ENCODE measurements at places on chromosomes 5 and 9. TPM values are rescaled to one million over a fixed set of nuclear protein-coding genes. Genes with fewer than 3 reads are reported as not detected.

Gene COL27A1
- not detected for polyA plus RNA-seq

DNA sequence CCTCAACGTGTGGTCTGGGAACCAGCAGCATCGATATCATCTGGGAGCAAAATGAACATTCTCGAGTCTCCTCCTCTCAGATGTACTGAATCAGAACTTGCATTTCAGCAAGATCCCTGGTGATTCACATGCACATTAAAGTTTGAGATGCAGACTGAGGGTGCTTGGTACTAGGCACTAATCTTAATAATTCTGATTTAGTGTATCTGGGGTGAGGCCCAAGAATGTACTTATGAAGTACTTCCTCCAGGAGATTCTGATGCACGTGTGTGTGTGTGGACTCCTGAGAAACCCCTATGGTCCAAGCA lies 56.2 kb upstream of the EQTN start:
- DNase-seq, result no peak

GRCh38 chr5:143985832-143986515 lies 174.0 kb downstream of the HMHB1 start:
- no peak for DNase-seq

DNA sequence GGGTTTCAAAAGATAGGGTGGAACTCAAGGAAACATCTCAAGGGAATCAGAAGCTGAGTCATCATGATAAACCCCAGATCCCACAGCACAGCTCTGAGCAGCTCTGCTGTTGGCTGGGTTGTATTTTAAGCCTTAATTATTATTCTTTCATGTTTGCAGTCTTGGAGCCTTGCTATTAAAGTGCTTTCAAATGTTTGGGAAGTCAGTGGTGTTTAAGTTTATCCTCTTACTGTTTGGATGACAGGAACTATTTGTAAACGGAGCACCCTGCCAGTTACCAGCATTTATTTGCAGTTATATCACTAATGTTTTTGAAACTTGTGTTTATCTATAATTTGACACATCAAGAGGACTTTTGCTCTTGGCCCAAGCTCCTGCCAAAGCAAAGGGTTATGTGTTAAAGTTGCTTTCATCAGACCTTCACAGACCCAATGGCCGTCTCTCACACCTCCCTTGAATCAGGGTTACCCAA lies 141.1 kb upstream of the SPDL1 start:
- DNase-seq, result no peak

DNA sequence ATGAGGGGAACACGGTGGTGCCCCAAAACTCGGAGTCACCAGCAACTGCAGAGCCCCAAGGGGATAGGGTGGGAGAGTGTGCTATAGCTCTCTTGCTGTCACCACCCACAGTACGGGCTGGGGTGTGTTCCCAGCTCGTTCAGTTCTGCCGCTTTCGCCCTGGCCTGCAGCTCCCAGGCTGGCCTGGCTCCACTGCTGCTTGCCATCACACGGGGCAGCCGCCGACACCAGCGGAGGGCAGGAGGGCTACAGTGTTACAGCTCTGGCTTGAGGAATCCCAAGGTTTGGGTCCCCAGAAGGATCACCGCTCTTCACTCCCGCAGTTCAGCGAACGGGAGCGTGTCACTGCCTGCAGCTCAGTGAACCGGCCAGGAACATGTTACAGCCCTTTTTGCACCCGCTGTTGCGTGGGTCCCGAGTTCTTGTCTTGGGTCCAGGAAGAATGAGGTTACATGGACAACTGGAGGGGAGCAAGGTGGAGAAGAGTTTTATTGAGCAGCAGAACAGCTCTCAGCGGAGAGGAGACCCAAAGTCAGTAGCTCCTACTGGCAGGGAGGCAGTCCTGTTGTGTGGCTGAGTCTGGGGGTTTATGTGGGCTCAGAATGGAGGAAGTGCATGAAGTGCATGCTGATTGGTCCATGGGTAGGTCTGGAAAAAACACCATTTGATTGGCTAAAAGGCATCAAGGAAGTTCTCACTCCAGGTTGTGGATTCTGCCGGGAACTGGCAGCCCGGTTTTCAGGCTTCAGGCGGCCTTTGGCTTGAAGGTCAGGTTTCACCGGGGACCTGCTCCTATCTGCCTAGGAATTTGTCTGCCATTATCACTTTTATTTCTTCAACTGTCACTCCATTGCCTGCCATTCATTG lies 113.4 kb downstream of the EHMT1 start:
- no peak for DNase-seq

DNA sequence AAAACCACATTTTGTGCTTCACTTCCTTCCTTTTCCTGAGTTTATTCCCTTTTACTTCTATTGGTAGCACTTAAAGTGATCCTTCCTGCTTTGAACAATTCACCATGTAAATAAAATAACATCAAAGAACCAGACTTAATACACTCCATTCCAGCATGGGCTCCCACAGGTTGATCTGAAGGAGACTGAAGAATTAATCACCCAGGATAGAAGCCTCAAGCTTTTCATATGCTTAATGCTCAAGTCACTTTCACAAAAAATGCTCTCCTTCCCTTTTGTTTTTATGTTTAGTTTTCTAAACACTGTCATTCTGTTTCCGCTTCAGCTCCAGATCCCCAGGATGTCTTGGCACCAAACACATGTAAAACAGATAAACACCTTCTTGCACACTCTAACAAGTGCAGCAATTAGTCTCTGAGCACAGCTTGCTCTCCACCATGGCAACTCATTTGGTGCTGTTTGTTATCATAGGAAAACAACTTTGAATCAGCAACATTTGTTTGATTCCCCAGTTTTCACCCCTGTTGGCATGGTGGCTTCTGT lies 37.0 kb downstream of the DMRTA1 start:
- no peak for DNase-seq

- no peak for DNase-seq
Measured at GRCh38 chr9:95067057-95067456, 250.5 kb downstream of the FANCC start.

Measured in naive B cell (primary cell).